ENCODE measurements at places on chromosomes 3 and 15. TPM values are rescaled to one million over a fixed set of nuclear protein-coding genes. Genes with fewer than 3 reads are reported as not detected.

Gene HIGD2B
- under 0.01 TPM for total RNA-seq

GRCh38 chr15:43508991-43509659 lies 8.3 kb upstream of the MAP1A start:
- DNase-seq, result no peak

Gene RPS17
- 2,061 TPM for total RNA-seq

DNA sequence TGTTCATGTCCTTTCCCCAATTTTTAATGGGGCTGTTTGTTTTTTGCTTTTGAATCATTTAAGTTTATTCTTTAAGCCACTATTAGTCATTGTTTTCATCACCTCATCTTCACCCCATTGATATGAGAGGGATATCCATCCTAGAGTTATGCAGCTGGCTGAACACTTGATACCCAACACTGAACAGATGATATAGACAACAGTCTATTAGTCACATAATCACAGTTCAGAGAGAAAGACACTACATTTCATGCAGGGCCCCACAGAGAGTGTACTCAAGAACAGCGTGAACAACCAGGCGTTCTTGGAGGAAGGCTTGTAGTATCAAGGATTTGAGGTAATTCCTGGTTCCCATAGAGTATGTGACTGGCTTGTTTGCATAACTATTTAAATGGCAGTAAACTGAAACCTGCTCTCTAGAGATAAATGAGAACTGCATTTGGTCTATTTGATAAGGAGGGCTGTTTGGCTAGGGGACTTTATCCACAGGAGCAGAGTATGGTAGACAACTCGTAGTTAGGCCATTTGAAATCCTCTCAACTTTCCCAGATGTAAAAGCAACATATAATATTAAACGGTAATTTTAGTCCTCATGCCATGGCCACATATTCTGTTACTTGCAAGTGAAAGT lies 618.7 kb downstream of the SI start:
- no peak for DNase-seq

- no peak for DNase-seq
Measured at GRCh38 chr15:51244423-51244869, 94.0 kb downstream of the CYP19A1 start.

DNA sequence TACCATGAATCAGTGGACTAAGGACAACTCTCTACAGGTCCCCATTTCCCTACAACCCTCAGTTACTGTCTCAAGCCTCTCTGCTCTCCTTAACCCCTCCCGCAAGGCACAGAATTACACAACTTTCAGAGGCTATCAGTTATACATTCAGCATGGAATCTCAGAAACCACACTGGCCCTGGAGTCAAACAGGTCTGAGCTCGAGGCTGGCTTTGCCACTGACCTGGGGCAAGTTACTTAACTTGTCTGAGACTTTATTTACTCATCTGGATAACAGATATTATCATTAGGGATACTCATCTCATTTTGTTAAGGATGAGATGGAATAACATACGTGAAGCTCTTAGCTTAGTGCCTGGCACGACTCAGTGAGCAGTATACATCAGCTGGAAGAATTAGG lies 95.2 kb downstream of the WDR76 start:
- no peak for DNase-seq

GRCh38 chr15:80207887-80208286 lies 44.1 kb downstream of the CTXND1 start:
- no peak for DNase-seq

DNA sequence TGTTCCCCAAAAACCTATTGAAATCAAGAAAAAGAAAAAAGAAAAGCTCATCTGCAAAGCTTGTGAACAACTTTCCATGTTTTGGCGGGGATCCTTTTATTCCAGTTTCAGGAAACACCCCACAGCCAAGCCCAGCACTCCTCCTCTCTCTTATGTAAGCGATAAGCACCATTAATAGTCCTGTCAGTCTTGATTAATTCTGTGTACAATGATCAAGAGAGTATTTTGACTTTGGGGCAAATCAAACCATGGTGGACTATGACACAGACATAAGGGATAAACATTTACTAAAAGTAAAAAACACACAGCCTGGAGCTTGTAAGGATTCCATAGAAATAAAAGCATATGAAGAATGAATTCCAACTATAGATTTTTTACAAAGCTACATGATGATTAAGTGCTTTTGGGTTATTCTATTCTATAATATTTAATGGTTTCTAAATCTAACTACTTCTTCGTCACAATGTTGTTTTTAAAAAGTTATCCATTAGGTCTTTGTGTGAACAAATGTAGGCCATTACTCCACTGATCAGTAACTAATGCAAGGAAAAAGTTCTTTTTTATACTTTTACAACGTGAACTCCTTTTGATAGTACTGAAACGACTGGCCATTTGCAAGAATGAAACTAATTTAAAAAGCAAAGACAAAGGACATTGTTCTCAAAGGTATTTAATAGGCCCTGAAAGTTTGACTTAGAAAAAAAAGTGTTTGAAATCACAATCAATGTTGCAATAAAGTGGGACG lies 106.5 kb downstream of the KCNAB1 start:
- no peak for DNase-seq

DNA sequence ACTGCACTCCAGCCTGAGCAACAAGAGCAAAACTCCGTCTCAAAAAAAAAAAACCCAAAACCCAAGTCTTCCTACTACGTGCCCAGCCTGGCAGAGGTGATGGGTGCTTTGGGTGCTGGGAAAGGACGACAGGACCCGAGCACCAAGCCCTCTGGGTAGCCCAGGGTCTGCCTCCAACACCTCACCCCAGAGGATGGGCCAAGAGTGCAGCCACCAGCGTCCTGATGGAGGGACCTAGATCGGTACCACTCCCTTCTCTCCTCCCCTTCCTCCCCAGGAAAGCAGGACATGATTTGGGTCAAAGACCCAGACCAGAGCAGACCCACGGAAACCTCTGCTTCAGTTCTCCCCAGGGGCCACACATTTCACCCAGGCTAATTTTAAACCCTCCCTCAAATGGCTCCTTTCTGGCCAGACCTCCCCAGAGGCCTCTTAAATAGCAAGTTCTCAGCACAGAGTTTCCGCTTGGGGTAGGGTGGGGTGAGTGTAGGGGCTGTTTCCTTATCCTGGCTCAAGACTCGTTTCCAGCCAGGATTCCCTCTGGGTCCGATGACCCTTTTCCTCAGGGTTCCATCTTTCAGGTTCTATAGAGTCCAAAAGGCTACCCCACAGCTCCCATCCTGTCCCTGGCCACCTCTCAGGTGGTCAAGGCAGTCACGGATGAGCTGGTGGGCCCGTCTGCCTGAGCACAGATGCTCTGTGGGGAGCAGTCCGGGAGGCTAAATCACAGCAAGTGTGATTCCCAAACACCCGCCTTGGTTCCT lies 20.5 kb downstream of the RBPMS2 start:
- DNase-seq, result no peak

Gene SLC22A13
- under 0.01 TPM for total RNA-seq

DNA sequence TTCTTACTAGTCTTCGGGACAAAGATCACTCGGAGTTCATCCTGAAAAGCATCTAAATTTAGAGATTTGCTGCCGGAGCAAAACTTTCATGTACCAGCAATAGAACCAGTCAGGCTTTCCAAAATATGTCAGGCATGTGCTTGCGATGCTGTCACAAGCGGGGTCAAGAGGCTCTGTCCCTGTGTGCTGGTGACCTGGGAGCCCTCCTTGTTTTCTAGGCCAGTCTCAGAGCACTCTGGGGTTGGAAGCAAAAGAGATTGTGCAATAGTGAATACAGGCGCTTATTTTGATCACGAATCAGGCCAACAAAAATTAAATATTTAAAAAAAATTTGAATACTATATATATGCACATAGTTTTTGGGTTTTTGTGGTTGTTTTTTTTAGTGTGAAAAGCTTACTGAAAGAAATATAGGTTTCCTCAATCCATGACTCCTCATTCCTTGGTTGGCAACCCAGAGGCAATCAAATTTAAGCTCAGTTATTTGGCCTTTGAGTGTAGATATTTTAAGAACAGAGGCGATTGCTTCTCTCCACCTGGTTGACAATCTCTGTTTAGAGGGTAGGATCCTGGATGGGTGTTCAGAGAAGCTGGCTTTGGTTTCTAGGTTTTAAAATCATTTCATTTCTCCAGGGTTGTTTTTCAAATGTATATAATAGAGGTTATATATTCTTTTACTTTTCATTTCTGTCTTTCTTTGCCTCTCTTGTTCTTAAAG lies 8.4 kb upstream of the KLHL24 start:
- no peak for DNase-seq

GRCh38 chr3:157122116-157122515 lies 37.8 kb downstream of the CCNL1 start:
- no peak for DNase-seq

- DNase-seq, result no peak
Measured at GRCh38 chr3:129749692-129750091, 143.2 kb upstream of the PLXND1 start.

GRCh38 chr15:45993072-45993471 lies 358.2 kb downstream of the SQOR start:
- DNase-seq, result no peak

DNA sequence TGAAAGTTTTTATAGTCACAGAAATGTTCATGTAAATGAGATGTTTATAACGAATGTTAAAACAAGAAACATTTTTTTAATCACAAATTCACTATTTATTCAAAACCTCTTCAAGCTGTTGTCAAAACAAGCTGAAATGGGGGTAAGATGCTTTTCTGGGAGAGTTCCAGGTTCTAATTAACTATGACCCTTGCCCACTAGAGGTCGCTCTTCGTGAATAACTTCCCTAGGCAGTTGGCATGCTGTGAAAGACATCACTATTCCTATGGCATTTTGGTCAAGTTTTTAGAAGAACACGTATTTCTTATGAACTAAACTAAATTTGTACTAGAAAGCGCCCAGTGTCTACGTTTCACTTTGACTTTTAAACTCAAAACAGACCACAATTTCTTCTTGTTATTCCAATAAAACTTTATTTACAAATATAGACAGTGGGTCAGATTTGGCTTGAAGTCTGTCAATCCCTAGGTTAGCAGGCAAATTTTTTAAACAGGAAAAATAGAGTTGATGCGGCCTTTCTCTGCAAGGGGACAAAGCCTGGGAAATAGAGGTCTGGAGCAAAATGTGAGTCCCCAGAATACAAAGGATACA lies 62.8 kb upstream of the CMTM8 start:
- DNase-seq, result peak; percentile 75

DNA sequence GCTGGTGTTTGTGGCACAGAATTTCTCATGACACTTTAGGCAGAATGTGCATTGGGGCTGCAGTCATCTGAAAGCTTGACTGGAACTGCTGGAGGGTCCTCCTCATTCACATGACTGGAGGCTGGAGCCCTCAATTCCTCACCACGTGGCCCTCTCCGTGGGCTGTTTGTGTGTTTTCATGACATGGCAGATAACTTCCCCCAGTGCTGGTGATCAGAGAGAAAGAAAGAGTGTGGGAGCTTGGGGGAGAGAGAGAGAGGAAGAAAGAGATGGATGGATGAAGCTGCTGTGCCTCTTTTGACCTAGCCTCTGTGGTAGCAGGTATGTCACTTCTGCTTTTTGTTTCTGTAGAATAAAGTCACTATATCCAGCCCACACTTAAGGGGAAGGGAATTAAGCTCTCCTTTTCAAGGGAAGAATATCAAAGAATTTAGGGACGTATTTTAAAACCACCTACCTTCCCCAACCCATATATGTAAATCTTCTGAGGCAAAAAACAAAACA lies 169.6 kb upstream of the IL12A start:
- no peak for DNase-seq

DNA sequence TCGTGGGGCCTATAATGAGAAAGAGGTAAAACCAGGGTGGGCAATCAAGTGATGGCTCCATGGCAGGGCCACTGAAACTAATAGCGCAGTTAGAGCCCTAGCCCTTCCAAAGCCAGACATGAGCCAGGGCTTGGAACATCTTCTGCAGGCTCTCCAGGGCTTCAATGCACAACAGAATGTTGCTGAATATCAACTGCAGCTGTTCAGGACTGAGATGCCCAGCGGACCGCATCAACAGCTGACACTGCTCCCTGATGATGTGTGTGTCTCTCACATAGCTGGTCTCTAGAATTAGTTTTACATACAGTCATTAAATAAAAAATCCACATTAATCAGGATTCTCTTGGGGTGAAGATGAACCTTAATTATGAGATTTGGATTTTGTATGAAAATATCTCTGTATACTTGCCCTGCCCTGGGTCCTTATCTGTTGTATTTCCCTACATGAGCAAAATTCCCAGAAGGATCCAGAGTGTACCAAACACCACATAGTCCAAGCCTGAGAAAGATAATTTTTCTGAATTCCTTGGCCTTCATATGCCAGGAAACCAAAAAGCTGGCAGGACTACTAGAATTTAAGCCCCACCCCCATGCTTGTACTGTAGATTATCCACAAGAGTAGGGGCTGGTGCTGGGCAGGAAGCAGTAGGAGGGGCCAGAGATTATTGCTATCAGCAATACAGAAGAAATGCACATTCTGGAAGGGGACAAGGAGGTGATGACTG lies 7.7 kb upstream of the GOLGB1 start:
- DNase-seq, result no peak

Gene TLR9
- total RNA-seq, result not detected

Gene LPCAT4
- total RNA-seq, result 2.8 TPM

DNA sequence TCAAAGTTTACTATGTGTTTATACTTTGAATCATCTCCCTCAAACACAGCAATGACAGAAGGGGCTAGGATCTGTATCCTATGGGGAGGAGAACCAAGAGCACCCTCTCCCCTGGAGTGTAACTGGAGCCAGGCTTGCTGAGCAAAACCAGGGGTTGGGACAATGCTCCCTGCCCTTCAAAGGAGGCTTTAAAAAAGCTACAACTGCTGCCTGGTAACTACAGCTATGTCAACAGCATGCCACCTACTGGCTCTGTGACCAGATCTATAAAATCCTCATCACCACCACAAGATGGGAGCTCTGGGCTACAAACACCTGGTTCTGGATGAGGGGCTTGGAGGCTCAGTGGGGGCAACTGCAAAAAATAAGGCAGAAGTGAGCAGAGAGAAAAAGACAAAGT lies 61.9 kb downstream of the ANO10 start:
- no peak for DNase-seq

GRCh38 chr3:36451816-36452215 lies 71.5 kb downstream of the STAC start:
- DNase-seq, result no peak

GRCh38 chr3:162765524-162765923 lies 1268.9 kb downstream of the OTOL1 start:
- DNase-seq, result no peak

GRCh38 chr3:136142592-136142991 lies 53.5 kb downstream of the MSL2 start:
- peak; percentile 79 for DNase-seq

DNA sequence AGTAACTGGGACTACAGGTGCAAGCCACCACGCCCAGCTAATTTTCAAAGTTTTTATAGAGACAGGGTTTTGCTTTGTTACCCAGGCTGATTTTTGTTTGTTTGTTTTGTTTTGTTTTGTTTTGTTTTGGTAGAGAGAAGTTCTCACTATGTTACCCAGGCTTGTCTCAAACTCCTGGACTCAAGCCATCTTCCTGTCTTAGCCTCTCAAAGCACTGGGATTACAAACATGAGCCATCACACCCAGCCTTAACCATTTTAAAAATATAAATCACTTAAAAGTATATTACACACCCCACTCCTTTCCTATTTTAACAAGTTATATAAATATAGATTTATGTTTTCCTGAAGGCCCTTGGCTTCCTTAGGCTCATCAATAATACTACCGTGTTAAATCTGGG lies 6.5 kb upstream of the DYNC1LI1 start:
- DNase-seq, result peak; percentile 14

- no peak for DNase-seq
Measured at GRCh38 chr3:169472259-169472900, 191.1 kb downstream of the MECOM start.

- DNase-seq, result no peak
Measured at GRCh38 chr15:70418943-70419342, 321.2 kb upstream of the TLE3 start.

Measured in lung microvascular endothelial cell (primary cell).